ENCODE measurements at places on chromosomes 5 and 9. TPM values are rescaled to one million over a fixed set of nuclear protein-coding genes. Genes with fewer than 3 reads are reported as not detected.

C5orf58 gene
- total RNA-seq: not detected

DAB2IP gene
- 0.10 TPM for total RNA-seq

FCN2 gene
- not detected for total RNA-seq

LTC4S gene
- total RNA-seq: 2.5 TPM

IFNB1 gene
- 7.8 TPM for total RNA-seq

SLC4A9 gene
- 0.10 TPM for total RNA-seq

AJM1 gene
- 0.73 TPM for total RNA-seq

LCN1 gene
- not detected for total RNA-seq

CXCL14 gene
- total RNA-seq: not detected

ROPN1L gene
- total RNA-seq: 0.42 TPM

CAMK4 gene
- total RNA-seq: 89.3 TPM

PCDHGA10 gene
- 0.52 TPM for total RNA-seq

PTGS1 gene
- total RNA-seq: 28.3 TPM

TCF7 gene
- 193 TPM for total RNA-seq

SEC24A gene
- 20.3 TPM for total RNA-seq

NR6A1 gene
- 0.42 TPM for total RNA-seq

HEMGN gene
- total RNA-seq: 8.6 TPM

DNM1 gene
- 1.4 TPM for total RNA-seq

ZNF883 gene
- total RNA-seq: 0.84 TPM

IL3 gene
- not detected for total RNA-seq

THBS4 gene
- total RNA-seq: 0.10 TPM

GFRA3 gene
- not detected for total RNA-seq

TRPM6 gene
- total RNA-seq: 0.31 TPM

PCDHGC4 gene
- total RNA-seq: 0.10 TPM

PFDN1 gene
- 68.2 TPM for total RNA-seq

ANXA6 gene
- 127 TPM for total RNA-seq

HRH2 gene
- 10.6 TPM for total RNA-seq

CKMT2 gene
- 1.0 TPM for total RNA-seq

DAPK1 gene
- 21.8 TPM for total RNA-seq

HAUS6 gene
- total RNA-seq: 23.5 TPM

HAPLN1 gene
- under 0.01 TPM for total RNA-seq

BARHL1 gene
- total RNA-seq: not detected

CNTFR gene
- total RNA-seq: not detected

SLC6A18 gene
- not detected for total RNA-seq

FBP2 gene
- not detected for total RNA-seq

CFAP157 gene
- total RNA-seq: not detected

TMEM215 gene
- total RNA-seq: not detected

SLC45A2 gene
- under 0.01 TPM for total RNA-seq

PPIC gene
- total RNA-seq: not detected

SPATA31A6 gene
- total RNA-seq: not detected

CDC14B gene
- 7.6 TPM for total RNA-seq

PCDHA10 gene
- not detected for total RNA-seq

GAPT gene
- 9.8 TPM for total RNA-seq

NRG2 gene
- 0.10 TPM for total RNA-seq

SMAD5 gene
- total RNA-seq: 16.5 TPM

CDH6 gene
- total RNA-seq: not detected

CDKN2A gene
- 1.2 TPM for total RNA-seq

Measured in mononuclear cell (primary cell).